Progenitor cell of endocrine pancreas (in vitro differentiated cells): ENCODE measurements at places on chromosomes 11 and 22.

DNA sequence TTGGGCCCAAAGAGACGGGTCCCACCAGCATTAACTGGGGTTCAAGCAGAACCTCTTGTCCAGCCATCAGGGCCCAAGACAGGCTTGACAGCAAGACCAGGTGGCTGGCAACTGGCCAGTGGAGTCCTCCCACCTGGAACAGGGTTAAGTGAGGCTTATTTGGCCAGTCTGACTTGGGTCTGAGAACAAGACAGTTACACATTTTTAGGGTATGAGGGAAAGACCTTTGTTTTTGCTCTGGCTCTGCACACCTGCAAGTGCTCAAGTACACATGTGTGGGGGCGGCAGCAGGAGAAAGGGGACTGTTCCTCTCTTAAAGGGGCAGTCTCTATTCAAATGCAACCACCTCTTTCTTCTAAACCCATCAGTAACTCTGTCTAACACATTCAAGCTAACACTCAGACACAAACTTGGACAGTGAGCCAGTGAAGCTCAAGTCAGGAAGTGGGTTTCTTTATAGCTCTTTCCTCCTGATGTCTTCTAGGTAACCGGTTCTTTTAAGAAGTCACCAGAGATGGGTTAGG is 116.2 kb downstream of the ETS1 start:
- DNase-seq, result no peak

DNA sequence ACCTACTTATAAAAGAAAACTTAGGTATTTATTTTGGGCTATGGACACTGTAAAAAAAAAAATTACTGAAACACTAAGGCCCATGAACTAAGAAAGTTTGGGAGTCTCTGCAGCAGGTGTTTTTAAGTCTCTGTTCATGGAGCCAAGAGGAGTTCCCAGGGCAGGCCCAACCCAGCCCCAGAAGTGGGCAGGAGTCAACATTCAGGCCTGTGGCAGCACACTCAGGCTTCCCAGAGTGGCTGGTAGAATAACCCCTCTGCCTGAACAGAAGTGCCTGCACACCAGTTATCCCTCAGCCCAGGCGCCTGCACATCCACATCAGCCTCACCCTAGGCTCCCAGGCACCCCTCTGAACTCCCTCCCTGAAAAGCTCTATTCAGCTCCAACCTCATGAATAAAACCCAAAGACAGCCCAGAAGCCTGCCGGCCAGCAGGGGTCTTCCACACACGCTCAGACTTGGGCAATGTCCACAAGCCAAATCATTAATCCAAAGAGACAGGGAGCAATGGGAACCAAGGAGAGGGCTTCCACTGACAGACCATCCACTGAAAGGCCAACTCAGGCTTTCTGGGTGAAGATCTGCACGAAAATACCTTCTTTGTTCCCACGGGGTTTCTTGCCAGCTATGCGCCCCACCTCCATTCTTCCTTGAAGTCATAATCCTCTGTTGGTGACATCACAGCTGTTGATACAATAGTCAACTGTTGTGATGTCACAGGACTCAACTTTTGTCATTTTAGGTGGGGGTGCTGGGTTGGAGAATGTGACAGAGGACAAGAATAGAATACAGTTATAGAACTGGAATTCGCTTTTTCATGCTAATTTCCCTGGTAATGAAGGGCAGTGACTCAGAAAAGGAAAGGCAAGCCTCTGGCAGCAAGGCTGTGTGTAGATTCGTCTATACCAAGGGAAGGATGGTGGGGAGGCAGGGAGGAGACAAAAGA is 83.7 kb downstream of the RPL27A start:
- no peak for DNase-seq

DNA sequence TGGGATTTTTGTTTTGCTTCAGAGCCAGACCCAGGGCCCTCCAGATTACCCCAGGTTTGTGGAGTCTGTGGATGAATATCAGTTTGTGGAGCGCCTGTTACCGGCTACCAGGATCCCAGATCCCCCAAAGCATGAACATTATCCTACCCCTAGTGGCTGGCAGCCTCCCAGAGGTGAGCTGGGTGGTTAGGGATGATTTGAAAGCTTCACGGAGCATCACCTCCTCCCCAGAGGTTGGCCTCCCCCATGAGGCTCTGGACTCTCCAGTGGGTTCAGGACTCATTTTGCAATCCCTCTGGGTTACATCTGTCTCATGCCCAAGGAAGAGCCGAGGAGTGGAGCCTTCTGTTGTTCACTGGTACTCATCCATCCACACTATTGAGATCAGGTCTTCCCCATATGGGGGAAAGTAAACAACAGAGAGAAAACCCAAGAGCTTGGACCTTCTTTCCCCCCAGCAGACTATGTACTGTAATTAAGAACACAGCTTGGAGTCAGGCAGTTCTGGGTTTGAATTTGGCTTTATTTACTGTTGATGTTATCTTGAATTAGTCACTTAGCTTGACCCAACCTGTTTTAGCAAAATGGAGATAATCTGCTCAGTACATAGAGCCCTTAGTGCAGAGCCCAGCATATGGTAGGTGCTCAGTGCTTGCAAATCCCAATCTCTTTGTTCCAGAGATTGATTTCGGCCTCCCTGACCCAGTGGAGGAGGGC is 2.5 kb downstream of the MRPL49 start:
- DNase-seq, result no peak

DNA sequence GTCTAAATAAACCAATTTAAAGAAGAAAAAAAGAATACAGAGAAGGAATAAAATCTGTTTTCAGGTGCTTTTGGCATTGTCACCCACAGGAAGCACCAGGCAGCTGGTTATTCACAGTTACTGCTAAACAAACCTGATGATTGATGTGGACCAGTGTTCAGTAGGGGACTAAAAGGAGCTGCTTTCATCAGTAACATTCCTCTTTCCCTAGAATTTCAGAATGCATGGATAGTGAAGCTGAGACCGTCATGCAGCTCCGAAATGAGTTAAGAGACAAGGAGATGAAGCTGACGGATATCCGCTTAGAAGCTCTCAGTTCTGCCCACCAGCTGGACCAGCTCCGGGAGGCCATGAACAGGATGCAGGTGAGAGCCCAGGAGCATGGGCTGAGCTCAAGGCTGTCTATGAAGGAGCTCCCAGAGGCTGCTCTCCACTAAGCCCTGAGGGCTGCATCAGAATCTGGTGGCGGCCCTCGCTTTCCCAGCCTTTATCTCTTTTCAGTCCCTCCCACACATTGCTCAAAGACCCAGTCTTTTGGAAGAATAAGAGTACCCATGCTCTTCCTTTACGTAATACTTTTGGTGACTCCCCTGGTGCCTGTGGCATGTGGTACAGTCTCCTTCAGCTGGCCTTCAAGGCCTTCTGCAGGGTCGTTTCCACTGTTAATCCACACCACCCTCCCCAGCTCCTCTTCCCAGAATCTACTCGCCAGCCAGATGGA is 69.5 kb downstream of the DBX1 start:
- no peak for DNase-seq

GRCh38 chr11:78688460-78688859 is 113.8 kb upstream of the NARS2 start:
- DNase-seq, result no peak

DNA sequence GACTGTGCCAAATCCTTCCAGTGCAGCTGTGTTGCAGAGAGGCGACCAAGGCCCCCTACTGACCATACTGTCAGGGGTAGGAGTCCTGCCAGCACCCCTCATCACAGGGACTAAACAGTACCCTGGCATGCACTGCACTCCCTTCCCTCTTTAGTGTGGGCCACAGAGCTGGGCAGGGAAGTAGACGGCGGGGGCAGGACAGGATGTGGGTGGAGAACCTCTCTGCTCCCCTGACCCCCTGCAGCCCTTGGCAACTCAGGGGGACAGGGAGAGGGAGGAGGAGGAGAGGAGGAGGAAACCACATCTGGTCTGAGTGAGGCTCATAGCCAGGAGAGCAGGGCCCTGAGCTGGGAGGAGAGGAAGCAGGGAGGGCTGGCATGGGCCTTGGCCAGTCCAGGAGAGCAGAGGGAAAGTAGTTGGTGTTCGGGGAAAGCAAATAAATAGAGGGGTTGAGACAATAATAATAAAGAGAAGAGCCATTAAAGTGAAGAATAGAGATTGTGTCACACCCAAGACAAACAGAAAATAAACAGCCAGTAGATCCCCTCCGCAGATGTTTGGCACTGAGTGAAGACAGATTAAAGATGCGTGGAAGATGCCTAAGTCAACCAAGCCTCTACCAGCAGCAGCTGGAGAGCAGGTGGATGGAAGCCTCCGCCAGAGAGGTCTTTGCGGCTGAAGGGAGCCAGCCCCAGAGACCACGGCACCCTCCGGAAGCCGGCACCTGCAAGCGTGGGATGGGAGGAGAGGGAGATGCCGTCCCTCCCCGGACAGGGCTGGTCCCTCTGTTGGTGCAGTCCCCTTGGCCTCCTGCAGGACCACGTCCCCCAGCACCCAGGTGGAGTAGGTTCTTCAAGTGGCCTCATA is 61.5 kb downstream of the RPUSD4 start:
- no peak for DNase-seq

- no peak for DNase-seq
These were observed 4.2 kb upstream of the BIK start for GRCh38 chr22:43106302-43106701.

DNA sequence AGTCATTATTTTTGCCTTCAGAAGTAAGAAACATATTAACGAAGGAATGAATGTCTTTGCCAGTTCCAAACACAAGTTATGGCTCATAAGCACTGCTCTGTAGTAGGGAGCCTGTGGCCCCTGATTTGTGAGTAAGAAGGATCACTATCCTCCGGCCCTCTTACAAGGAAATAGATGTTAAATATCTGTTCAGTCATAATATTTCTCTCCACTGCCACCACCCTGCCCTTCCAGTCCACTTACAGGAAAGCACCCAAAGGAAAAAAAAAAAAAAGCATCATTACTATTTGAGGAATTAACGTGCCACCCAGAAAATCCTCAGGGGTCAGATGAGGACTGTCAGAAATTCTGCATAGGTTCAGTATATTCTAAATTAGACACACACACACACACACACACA is 123.4 kb downstream of the ETS1 start:
- DNase-seq, result no peak

GRCh38 chr11:119491753-119492510 is 69.0 kb upstream of the THY1 start:
- no peak for DNase-seq

GRCh38 chr22:38031491-38031890 is 25.7 kb upstream of the PICK1 start:
- no peak for DNase-seq
